ENCODE measurements at places on chromosomes 11 and 22.
A peak's percentile ranks its signal among the peaks of the same experiment; 100 is the strongest.

GRCh38 chr11:64720640-64721358 lies 2.2 kb downstream of the NRXN2 start:
- DNase-seq: no peak

GRCh38 chr11:111937844-111938243 lies 701 bp downstream of the DIXDC1 start:
- no peak for DNase-seq

DNA sequence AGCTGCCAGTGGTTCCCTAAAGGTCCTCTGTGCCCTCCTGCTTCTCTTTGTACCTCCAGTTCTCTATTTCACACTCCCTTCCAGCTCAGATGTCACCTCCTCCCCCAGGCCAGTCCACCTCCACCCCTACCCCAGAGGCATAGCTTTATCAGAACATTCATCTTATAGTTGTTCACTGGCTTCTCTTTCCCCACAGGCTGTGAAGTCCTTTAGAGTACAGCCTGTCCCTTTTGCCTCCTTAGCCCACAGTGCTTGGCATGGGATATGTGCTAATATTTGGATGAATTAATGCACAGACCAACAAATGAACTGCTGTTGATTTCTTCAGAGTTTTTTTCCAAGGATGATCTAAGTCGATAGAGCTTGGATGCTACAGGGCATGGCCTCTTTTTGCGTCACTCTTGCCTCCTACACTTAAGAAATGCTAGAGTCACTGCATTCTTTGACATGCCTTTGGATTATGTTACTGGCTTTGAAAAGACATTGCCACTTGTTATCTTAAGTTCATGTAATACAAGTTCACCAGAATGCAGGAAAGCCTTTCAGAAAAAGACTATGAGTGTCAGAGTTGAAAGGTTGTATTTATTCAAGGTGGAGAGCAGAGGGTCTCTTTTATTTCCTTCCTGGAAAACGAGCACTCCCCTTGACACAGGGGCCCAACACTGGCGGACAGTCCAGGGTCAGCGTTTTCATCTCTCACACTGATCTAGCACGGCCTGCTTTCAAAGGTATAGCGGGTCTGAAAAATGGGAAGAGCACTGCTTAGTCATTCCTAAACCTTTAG lies 75.7 kb downstream of the PISD start:
- DNase-seq: no peak

DNA sequence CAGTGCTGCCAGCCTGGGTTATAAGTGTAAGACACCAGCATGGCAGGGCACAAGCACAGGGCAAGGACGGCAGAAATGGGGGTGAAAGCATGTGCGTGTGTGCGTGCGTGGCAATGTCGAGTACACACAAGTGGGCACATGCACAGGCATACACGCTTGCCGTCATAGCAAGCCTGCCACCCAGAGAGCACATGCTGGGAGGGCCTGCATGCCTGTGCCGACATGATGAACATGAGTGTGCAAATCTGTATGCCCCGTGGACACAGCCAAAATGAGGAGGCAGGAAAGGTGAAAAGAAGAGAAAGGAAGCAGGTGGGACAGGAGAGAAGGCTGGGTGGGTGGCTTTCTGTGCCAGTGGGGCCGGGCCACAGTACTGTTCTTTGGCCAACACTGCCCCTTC lies 62.9 kb downstream of the NECTIN1 start:
- DNase-seq: no peak

- DNase-seq: peak; percentile 79
Observed at GRCh38 chr11:63614136-63614671, at the start of gene PLAAT3. PLAAT3 (minus strand) TSS chr11:63614433; CDS start chr11:63614014, 419 bp downstream.

- DNase-seq: peak; percentile 12
Observed at GRCh38 chr11:12290477-12290922, 86.9 kb upstream of the PARVA start.

DNA sequence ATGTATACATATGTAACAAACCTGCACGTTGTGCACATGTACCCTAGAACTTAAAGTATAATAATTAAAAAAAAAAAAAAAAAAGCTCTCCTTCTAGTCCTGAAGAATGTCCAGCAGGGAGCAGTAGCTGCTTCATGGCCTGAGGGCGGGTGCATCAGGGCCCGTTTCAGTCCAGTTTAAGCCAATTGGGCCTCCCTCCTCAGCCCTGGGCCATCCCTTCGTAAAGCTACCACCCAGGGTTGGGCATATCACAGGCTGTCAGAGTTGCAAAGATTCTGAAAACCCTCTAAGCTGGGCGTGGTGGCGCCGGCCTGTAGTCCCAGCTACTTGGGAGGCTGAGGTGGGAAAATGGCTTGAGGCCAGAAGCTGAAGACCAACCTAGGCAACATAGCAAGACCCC lies 5.4 kb downstream of the TMPRSS13 start:
- DNase-seq: no peak

GRCh38 chr11:1330473-1330872 lies 21.0 kb upstream of the TOLLIP start:
- DNase-seq: no peak

DNA sequence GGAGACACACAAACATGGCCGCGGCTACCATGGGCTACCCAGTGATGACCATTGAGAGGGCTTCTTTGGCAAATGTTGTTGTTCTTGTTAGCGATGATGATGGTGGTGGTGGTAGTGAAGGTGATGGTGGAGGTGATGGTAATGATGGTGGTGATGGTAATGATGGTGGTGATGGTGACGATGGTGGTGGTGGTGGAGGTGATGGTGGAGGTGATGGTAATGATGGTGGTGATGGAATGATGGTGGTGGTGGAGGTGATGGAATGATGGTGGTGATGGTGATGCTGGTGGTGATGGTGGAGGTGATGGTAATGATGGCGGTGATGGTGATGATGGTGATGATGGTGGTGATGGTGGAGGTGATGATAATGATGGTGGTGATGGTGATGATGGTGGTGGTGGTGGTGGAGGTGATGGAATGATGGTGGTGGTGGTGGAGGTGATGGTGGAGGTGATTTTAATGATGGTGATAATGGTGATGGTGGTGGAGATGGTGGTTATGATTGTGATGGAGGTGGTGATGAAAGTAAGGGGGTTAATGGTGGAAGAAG lies 16.3 kb upstream of the WNT7B start:
- DNase-seq: no peak

GRCh38 chr11:116686866-116687265 lies 85.9 kb downstream of the BUD13 start:
- no peak for DNase-seq

GRCh38 chr22:30453731-30454510 lies 17.9 kb downstream of the SEC14L3 start:
- DNase-seq: no peak

DNA sequence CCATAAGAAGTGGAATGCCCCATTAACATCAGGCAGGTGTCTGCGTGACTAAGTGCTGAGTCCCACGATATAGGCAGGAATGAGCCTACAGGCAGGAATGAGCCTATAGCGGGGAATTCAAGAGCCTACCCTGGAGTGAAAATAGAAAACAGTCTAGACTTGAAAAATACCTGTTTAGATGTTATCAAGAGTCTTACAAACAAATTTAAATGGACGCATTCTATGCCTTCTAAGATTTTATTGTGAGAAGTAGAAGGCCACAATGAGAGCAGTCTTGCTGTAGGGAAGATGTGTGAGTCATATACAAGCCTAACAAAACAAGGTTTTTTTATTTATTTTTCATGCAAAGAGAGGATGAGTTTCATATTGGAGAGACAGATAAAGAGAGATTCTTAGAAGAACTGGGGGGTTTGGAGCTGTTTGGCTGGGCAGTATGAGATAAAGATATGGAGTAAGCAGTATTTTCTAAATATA lies 200.8 kb upstream of the ZC3H12C start:
- DNase-seq: no peak

- no peak for DNase-seq
Observed at GRCh38 chr22:32348031-32348611, 9.5 kb upstream of the RFPL3 start.

All from GM13976 (cell line).